ENCODE measurements at places on chromosomes 7 and 10. TPM values are rescaled to one million over a fixed set of nuclear protein-coding genes. Genes with fewer than 3 reads are reported as not detected.

Gene KCNK18
- total RNA-seq = not detected

Gene STK17A
- total RNA-seq = 23.9 TPM

Gene SLC39A12
- total RNA-seq = not detected

Gene FRMPD2
- total RNA-seq = 1.2 TPM

Gene IL2RA
- not detected for total RNA-seq

Gene NUTM2D
- total RNA-seq = 9.8 TPM

Gene LIPN
- not detected for total RNA-seq

DNA sequence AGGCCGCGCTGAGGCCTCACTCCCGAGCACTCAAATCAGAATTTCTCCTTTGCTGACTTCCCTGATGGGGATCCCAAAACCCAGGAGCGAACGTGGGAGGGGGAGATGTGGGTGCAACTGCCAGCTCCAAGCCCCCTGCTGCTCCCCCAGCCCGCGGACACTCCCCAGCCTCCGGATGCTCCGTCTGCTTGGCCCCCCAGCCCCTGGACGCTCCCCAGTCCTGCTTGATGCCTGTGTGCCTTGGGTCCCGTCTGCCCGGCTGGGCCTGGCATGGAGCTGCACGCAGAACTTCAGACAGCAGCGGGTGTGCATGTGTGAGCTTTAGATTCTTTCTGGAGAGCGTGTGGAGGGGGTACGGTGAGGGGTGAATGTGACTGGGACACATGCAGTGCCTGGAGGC lies 4.7 kb upstream of the SHH start:
- no peak overlapping the region for H3K27ac ChIP-seq
- H3K36me3 ChIP-seq = no peaks in the 10 kb centered on the region
- H3K4me3 ChIP-seq = no peak overlapping the region
- H3K4me1 ChIP-seq = peaks cover 18% of the 10 kb centered on the region
- DNase-seq = no peak

DNA sequence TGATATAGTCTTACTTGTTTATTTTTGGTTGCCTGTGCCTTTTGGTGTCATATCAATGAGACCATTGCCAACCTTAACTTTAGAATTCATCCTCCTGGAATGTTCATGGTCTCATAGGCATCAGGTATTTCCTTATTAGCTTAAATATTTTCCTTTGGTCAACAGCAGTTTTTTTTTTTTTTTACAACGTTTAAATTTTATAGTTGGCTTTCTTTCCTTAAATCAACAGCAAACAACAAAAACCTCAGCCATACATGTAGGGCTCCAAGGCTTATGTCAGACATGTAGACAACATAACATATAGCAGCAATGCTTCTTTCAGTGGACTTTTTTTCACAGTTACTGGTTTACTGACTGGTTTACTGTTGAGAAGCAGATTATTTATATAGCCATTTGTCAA lies 22.7 kb downstream of the ENTPD7 start:
- no peak overlapping the region for H3K27ac ChIP-seq
- peaks cover 17% of the 10 kb centered on the region for H3K36me3 ChIP-seq
- H3K4me3 ChIP-seq = no peak overlapping the region

DNA sequence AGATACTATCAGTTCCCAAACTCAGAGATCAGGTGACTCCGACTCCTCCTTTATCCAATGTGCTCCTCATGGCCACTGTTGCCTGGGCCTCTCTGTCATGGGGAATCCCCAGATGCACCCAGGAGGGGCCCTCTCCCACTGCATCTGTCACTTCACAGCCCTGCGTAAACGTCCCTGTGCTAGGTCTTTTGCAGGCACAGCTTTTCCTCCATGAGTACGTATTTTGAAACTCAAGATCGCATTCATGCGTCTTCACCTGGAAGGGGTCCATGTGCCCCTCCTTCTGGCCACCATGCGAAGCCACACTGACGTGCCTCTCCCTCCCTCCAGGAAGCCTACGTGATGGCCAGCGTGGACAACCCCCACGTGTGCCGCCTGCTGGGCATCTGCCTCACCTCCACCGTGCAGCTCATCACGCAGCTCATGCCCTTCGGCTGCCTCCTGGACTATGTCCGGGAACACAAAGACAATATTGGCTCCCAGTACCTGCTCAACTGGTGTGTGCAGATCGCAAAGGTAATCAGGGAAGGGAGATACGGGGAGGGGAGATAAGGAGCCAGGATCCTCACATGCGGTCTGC lies 162.2 kb downstream of the EGFR start:
- peaks cover 26% of the 10 kb centered on the region for H3K36me3 ChIP-seq
- no peaks in the 10 kb centered on the region for H3K27me3 ChIP-seq
- H3K27ac ChIP-seq = peak overlapping the region; percentile 88
- DNase-seq = no peak

GRCh38 chr10:11713963-11714362 lies 28.2 kb upstream of the ECHDC3 start:
- no peaks in the 10 kb centered on the region for H3K36me3 ChIP-seq
- no peak for DNase-seq
- peaks cover 16% of the 10 kb centered on the region for H3K27me3 ChIP-seq
- H3K4me3 ChIP-seq = no peak overlapping the region
- H3K4me1 ChIP-seq = peaks cover 15% of the 10 kb centered on the region
- no peak overlapping the region for H3K27ac ChIP-seq

DNA sequence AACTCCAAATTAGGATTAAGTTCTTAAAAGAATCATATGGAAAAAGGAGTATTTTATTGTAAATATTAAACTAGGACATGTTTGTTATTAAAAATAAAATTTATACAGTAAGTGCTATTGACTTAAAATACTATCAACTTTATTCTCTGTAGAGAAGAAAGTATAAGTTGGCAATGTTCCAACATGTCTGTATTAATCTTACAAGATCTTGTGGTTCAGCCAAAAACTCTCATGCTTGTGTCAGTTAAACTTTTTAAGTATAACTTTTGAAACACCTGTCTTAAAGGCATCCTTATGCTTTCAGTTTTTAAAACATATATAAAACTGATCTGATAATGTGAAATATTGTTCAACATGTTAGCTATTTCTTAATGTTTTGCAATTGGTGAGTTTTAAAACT lies 160.7 kb downstream of the ZEB1 start:
- no peak for DNase-seq
- no peak overlapping the region for H3K27ac ChIP-seq
- H3K4me3 ChIP-seq = no peak overlapping the region
- peaks cover 17% of the 10 kb centered on the region for H3K27me3 ChIP-seq

DNA sequence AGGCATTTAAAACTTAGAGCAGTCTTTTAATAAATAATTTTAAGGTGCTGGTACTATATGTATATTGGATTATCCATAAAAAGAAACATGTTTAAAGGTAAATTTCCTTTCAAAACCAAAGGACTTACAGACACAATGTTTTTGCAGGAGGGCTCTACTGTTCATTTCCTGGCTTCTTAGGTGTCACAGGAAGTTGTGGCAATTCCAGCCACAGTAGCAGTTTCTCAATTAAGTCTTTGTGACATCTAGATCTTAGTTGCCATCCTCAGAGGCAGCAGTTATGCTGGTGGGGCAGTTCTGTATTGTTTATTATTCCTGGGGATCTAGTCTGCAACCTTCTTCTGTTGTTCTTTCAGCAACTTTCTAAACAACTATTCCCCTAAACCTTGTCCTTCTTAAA lies 460.1 kb downstream of the MAGI2 start:
- H3K36me3 ChIP-seq = no peaks in the 10 kb centered on the region
- H3K4me1 ChIP-seq = peaks cover 4% of the 10 kb centered on the region
- DNase-seq = no peak
- no peak overlapping the region for H3K4me3 ChIP-seq
- H3K27me3 ChIP-seq = no peaks in the 10 kb centered on the region
- H3K27ac ChIP-seq = no peak overlapping the region

GRCh38 chr10:124650820-124651401 lies 93.3 kb downstream of the FAM53B start:
- DNase-seq = no peak
- H3K4me3 ChIP-seq = no peak overlapping the region

DNA sequence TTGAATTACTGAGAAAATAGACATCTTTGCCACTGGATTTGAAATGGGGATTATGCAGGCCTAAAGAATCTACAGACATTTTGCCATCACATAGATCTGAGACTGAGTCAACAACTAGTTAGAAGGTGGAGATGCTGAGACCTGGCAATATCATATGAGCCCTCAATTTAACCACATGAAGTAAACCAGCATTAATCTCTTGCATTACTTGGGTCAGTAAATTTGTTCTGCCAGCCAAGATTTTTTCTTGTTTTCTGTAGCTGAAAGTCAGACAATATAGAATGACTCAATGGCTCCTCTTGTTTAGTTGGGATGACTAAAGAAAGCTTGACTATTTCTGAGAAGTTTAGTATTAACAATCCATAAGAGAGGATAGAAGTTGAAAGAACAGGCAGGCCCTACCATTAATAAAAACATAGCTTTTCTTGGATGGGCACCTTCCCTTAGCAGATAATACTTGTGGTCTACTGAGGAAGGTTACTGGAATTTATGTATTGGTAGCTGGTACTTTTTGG lies 396.7 kb upstream of the SORCS1 start:
- no peaks in the 10 kb centered on the region for H3K27me3 ChIP-seq
- no peaks in the 10 kb centered on the region for H3K4me1 ChIP-seq
- no peak overlapping the region for H3K4me3 ChIP-seq
- H3K36me3 ChIP-seq = no peaks in the 10 kb centered on the region
- DNase-seq = no peak

GRCh38 chr10:123380491-123381085 lies 226.4 kb downstream of the BUB3 start:
- H3K4me3 ChIP-seq = no peak overlapping the region
- DNase-seq = no peak
- H3K36me3 ChIP-seq = no peaks in the 10 kb centered on the region
- peaks cover 5% of the 10 kb centered on the region for H3K4me1 ChIP-seq
- H3K27ac ChIP-seq = no peak overlapping the region

- no peak overlapping the region for H3K4me3 ChIP-seq
- DNase-seq = no peak
- no peaks in the 10 kb centered on the region for H3K27me3 ChIP-seq
Observed at GRCh38 chr7:44385434-44386138, 60.2 kb upstream of the CAMK2B start.

DNA sequence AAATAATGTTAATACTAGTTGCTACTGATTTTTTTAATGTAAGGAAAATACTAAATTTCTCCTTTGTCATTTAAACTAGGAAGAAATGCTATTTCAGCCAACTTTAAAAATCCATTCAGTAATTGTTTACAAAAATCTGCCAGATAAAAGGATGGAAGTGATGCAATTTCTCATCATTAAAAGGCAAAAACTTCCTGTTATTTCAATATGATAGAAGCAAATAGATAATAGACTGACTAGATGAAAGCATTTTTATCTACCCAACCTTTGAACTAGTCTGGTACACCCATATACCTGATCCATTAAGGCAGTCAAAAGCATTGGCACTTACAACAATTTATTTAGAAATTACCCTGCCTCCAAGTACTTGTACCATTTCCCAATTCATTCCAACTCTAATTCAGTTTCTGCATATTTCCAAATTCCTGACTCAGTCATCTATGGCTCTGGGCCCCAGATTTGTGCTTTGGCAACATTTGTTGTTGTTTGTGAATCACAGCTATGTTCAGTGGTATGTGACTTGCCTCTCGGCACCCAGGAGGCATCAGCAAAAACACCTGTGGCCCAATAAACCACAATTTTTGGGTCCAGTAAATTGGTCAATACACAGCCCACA lies 482.6 kb upstream of the SEMA3A start:
- H3K27ac ChIP-seq = no peak overlapping the region
- peaks cover 4% of the 10 kb centered on the region for H3K4me1 ChIP-seq
- DNase-seq = no peak
- no peaks in the 10 kb centered on the region for H3K27me3 ChIP-seq

DNA sequence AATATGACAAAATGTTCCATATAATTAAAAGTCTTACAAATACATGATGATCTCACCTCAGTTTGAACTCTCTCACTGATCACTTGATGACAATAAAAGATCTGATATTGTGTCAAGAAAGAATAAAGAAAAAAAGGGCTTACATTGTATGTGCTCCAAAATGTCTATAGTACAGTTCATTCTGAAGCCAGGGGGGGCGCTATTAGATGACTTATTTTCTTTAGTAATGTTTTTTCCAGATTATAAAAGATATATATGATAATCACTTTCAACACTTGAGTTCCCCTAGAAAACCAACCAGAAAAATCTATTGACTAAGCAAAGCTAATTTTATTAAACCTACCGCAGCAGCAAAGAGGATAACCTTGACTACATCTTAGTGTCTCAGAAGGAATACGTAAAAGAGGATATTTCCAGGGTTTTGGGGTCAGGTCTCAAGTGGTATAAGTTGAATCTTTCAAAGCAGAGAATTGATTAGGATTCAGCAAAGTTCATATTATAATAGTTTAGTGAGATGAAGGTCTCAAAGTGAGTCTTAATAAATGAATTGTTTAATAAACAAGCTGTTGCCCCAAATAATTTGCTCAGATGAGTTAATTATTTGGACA lies 55.8 kb downstream of the PTN start:
- no peaks in the 10 kb centered on the region for H3K27me3 ChIP-seq
- no peaks in the 10 kb centered on the region for H3K36me3 ChIP-seq
- no peak overlapping the region for H3K4me3 ChIP-seq
- H3K4me1 ChIP-seq = no peaks in the 10 kb centered on the region
- DNase-seq = no peak

DNA sequence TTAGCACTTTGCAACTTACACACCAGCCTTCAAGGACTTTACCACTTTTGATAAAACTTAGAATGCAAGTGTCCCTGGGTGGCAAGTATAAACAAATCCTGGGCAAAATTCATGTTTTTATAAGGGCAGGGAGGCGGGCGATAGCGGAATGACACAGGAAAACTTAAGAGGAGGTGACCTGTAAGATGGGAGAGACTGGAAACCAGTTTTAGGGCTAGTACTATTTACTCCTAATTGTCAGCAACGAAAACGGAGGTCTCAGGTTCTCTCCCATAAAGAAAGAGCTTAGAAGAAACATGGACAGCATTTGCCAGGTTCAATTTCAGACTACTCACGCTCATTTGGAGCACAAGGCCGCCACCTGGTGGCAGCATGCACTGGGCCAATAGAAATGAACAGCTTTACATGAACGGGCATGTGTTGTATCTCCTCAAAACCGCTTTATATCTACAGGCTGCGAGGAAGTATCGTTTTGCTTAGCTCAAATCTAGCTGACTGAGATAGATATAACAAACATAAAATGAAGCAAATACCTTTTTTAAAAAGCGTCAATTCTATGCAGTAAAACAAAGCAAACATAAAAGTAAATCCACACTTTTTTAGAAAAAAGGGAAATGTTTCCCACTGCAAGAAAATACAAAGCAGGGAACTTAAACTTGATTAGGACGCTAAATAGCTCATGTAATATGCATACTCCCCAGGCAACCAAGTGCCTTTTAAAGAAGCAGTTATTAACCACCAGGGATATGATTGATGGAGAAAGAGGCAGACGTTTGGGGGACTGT lies 37.6 kb upstream of the SVOPL start:
- H3K4me1 ChIP-seq = peaks cover 16% of the 10 kb centered on the region
- no peaks in the 10 kb centered on the region for H3K27me3 ChIP-seq
- H3K36me3 ChIP-seq = no peaks in the 10 kb centered on the region
- no peak overlapping the region for H3K4me3 ChIP-seq
